ENCODE measurements at places on chromosomes 5 and 9.

- DNase-seq = no peak
Observed at GRCh38 chr5:81948349-81948748, 23.5 kb upstream of the ATG10 start.

DNA sequence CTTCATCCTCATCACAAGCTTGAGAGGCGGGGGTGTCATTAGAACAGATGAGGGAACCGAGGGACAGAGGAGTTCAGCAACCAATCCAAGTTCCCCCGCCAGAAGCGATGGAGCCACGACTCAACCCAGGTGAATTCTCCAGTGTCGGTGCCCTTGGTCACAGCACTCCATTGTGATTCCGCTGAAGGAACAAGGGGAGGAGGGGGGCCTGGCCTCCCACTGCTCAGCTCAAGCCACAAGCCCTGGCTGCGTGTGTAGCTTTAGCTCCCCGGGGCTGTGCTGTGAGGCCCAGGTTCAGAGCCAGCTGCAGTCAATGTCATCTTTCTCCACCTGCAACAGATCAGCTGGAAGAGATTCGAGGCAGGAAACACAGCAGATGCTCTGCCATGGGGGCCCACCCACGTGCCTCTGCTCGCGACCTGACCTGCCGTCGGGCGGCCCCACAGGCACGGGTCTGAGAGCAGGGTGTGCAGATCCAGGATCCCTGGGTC lies 72.6 kb downstream of the GTF3C4 start:
- no peak for DNase-seq

GRCh38 chr5:135729321-135729786 lies 105.1 kb upstream of the SLC25A48 start:
- DNase-seq = no peak

- DNase-seq = no peak
Observed at GRCh38 chr5:6768590-6769230, 55.5 kb downstream of the TENT4A start.

DNA sequence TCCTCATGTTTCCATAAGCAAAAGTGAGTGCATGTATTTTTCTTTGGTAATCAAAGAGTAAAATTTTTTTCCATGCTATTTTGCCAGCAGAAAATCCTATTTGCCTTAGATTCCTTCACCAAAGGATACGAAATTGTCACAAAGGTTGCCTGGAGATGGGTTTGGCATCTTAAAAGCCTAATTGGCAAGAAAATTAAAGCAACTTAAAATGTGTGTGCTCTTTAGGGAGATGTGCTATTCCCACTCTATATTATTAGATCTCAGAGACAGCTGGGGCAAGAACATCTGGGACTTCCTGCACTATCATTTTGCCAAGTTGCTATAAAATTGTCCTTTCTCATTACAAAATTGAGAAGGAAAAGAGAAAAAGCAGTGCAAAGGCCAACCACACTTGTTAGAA lies 146.1 kb downstream of the PLCXD3 start:
- no peak for DNase-seq

GRCh38 chr5:176785184-176786145 lies 24.9 kb upstream of the UNC5A start:
- no peak for DNase-seq

DNA sequence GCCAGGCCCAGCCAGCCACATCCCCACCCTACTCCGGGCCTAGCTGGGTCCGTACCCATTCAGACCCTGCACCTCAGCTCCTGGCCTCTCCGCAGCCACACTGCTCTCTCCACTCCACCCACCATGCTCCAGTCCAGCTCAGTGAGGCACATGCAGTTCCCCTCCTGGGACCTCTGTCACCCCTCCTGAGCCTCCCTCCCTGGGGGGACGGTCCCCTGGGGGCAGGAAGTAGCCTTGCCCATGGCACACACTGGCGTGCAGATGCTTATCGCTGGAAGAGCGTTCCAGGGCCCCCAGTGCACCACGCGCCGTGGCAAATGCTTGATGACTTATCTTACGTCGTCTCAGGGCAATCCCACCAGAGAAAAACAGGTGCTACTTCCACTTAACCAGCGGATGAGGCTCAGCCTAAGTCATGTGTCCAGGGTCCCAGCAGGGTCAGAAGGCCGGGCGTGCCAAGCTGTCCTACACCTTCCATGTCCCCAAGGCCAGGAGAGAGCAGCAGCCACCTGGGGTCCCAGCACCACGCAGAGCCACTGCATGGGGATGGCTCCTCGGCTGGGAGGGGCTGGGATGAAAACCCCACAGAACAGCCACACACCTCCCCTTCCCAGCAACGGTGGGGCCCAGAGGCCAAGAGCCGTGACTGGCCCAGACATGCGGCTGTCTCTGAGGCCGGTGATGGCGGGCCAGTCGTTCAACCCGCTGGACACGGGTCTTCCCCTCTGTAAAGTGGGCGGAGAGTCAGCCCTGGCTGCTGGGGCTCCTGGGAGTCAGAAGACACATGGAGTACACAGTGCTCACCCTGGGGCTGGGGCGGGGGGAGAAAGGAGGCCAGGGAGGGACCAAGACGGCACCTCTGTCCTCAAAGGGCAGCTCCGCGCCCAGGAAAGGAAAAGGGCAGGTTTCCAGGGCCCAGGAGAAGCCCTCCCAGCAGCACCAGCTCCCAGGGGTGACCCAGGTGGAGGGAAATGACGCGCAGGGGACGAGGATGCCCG lies 2.6 kb upstream of the CCDC187 start:
- no peak for DNase-seq

DNA sequence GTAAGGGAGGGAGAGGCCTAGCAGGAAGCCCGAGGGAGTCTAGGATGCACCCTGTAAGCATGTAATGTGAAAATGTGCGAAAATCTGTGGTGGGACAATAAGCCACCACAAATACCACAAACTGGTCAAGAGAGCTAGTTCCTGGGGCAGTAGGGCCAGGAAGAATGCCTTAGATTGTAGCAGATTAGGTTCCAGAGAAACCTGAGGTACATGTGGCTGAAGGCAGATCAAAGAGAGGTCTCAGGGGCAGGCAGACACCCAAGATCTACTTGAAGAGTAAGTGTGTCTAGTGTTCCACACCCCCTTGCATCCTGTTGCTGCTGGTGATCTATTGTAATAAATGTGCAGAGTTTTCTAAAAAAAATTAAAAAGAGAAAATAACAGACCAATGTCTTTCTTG lies 1677.3 kb upstream of the CDH6 start:
- no peak for DNase-seq

DNA sequence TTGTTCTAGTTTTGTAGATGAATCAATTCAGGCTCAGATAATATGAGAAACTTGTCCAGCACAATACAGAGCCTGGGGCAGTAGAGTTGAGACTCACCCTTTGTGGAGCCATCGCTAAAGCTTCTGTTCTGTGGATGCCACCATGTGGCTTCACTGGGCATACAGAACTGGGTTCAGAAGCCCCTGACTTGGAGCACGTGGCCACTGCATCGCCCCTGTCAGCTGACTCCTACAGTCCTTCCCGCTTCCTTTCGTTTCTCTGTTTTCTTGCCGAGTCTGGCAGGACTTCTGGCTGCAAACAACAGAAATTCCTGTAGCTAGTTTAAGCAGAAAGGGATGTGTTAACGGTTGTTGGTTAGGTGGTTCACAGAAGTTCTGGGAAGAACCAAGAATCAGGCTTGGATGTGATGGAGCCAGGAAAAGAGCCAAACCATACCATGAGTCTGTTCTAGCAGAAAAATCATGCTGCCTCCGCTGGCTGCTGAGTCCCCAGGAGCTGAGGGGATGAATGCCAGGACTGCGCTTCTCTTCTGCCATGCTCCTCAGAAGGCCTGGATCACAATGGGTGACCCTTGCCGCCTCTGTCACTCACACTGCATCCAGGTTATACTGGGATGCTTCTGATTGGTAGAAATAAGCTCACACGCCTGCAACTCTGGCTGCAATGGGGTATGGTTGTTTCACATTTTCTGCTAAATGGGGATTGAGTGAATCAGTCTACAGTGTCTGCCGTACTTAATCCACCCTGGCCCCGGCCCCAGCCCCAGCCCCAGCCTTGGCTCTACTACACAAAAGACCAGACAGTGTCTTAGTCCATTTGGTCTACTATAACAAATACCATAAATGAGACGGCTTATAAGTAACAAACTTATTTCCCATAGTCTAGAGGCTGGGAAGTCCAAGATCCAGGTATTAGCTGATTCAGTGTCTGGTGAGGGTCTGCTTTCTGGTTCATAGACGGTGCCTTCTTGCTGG lies 262.5 kb downstream of the GOLPH3 start:
- DNase-seq = no peak

Data from HS-5 (cell line).